ENCODE measurements at places on chromosomes 3 and 15.

DNA sequence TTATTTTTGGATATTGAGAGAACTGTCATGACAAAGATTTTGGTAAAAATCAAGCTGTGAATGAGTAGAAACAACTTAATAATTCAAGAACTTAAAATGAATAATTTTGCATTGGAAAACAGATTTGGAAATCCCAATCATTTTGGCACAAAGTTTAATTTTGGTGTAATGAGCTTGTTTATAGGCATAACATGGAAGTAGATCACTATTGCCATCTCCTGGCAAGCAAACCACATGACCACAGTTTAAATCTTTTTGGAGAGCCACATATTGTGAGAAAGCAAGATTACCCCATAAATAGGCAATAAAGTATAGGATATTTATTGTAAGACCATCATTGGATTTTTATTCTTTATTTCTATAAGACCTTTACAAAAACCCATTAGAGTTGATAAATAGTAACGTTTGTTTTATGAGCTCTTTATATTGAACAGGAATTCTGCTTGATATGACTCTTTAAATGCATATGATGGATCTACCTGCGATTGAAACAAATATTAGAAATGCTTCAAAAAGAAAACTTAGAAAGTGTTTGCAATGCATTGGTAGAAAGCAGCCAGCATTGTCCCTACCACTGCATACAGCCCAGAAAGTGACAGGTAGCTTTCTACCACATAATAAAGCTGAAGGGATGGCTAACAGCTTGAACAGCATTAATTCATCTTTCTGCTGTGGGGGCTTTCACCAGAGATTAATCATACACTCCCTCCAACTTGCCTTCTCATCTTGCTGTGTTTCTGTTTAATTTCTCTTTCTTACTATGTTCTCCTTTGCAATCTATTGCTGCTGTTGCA is 766.8 kb downstream of the TBL1XR1 start:
- peak; percentile 30 for DNase-seq

DNA sequence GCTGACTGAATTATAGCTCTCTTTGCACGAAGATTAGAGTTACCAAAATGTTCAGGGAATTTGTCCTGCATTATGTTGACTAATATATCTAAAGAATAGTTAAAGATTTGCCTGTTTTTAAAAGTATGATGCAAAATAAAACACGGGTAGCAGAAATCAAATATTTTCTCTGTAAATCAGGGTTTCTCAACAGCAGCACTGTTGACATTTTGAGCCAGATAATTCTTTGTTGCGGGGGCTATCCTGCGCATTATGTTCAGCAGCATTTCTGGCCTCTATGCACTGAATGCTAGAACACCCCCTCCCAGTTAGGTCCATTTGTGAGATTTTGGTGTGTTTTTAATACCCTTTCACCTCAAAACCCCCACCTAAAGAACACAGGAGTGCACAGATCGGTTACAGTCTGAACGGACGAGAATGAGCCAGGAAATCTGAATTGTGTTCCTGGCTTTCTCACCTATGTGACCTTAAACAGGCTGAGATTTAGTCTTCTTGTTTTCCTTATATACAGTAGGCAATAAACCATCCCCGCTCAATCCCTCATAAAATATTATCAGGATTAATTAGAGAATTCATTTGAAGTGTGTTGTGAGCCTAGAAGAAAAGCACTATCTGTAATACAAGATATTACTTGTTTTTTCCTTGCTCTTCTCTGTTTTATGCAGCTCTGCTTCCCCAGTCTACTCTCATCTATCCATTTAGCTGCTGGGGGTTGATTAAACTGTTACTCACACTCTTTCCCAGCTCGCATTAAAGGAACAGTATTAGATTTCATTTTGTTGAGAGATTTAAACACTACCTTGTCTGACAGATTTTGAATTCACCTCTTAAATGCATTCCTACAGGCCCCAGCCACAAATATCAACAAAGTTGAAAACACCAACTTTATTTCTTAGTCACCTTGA is 247.5 kb upstream of the GOLIM4 start:
- no peak for DNase-seq

DNA sequence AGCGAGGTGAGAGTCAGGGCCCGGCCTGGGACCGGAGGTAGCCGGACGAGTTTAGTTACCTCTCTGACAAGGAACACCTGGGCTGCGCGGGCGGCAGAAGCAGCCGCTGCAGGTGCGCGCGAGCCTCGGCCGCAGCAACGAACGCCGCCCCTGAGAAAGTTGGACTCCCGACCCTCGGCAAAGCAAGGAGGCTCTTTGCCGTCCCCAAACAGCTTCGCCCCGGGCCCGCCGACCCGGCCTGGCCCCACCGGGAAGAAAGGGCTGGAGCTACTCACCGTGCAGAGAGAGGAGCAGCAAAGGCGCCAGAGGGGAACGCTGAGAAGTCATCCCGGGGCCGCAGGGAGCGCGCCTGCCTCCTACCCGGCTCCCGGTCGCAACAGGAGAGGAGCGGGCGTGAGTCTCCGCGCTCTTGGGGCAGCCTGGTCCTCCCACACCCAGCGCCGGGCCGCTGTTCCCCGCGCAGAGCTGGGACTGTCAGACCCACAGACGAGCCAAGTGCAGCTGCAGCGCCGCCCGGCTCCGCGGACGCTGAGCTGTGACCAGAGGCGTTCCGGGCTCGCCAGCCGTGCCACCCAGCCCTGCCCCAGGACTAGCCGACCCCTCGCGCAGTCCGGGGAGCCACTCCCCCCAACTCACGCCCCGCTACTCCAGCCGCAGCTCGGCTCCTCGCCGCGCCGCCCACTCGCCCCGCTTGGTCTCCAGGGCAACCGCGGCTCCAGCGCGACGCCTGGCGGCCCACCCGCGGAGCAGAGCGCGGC is at the start of gene IGSF11:
IGSF11 (minus strand) TSS at position 591 of the 758 bp plus-strand sequence; CDS start at position 327, 264 bp downstream.
- no peak for DNase-seq

GRCh38 chr3:107272885-107273284 is 104.4 kb upstream of the CCDC54 start:
- no peak for DNase-seq

GRCh38 chr3:57675530-57675929 is 17.3 kb downstream of the DENND6A start:
- DNase-seq: no peak

GRCh38 chr3:196666001-196666867 is 26.7 kb downstream of the NRROS start:
- DNase-seq: peak; percentile 23

GRCh38 chr15:68097029-68097428 is 42.9 kb downstream of the PIAS1 start:
- DNase-seq: no peak

DNA sequence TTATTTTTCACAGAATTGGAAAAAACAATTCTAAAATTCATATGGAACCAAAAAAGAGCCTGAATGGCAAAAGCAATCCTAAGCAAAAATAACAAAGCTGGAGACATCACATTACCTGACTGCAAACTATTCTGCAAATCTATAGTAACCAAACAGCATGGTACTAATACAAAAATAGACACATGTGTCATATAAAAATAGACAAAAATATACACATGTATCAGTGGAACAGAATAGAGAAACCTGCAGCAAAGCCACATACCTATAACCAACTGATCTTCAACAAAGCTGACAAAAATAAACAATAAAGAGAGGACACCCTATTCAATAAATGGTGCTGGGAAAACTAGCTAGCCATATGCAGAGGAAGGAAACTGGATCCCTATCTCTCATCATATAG is 259.6 kb downstream of the IGSF11 start:
- no peak for DNase-seq

GRCh38 chr3:141080431-141080830 is 29.3 kb downstream of the SPSB4 start:
- DNase-seq: no peak
